ENCODE measurements at places on chromosomes 2 and 18.

- DNase-seq: no peak
Measured at GRCh38 chr2:98381494-98381893, 35.2 kb downstream of the CNGA3 start.

GRCh38 chr2:182496596-182496995 is 69.8 kb upstream of the PDE1A start:
- no peak for DNase-seq

GRCh38 chr2:10845640-10846039 is 33.1 kb upstream of the PDIA6 start:
- DNase-seq: no peak

DNA sequence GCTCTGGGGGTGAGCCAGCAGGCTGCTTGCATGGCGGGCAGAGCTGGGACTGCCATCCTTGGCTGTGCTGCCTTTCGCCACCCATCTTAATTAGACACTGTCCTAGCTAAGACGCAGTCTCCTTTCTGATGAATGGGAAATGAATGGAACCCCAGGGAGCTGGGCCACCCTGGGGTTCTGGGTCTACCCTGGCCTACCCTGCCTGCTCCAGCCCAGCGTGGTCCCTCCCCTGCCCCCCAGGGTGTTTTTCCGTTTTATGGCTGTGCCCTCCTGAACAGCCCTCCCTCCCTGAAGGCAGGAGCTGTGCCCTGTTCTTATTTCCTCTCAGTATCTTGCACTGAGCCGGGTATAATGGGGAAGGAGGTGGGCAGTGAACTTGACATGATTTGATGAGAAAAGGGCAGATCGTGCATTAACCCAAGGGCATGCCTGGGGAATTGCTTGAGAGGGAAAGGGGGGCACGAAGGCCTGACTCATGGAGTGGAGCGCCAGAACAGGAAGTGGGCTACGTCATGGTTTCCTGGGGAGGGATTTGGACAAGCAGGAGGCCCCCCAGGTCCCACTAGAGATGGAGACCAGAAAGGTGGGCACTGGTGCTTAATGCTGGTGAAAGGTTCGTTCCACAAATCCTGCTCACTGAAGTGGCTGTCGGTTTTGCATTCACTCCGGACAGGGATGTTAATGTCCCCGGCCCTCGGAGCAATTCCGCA is 165.0 kb downstream of the KLHL29 start:
- DNase-seq: no peak

GRCh38 chr2:240745456-240745855 is 53.8 kb downstream of the AQP12A start:
- DNase-seq: no peak

DNA sequence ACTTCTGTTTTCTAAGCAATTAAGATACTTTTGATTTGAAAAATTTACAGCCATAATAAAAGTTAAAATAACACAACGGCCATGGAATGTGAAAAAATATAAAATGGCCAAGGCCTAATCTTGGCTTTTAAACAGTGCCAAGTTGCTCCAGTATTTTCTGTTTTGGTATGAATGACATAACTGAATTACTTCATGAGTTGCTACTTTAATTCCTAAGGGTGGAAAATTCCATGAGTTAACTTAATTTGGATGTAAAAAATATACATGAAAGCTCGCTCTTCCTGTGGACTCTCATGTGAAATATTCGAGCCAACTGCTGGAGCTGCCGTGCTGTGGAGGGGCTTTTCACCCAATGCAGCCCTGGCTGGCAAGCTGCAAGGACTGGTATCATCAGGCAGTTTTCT is 286.0 kb upstream of the CCDC68 start:
- no peak for DNase-seq

Measured in activated CD4-positive, CD25-positive, alpha-beta regulatory T cell treated with anti-CD3 and anti-CD28 coated beads, Interleukin-2, amount 50 U/mL, for 16 hours (primary cell).